ENCODE measurements at places on chromosomes 1 and 21.
A peak's percentile ranks its signal among the peaks of the same experiment; 100 is the strongest.

- no peak for DNase-seq
Observed at GRCh38 chr1:177779166-177779965, 190.5 kb downstream of the SEC16B start.

DNA sequence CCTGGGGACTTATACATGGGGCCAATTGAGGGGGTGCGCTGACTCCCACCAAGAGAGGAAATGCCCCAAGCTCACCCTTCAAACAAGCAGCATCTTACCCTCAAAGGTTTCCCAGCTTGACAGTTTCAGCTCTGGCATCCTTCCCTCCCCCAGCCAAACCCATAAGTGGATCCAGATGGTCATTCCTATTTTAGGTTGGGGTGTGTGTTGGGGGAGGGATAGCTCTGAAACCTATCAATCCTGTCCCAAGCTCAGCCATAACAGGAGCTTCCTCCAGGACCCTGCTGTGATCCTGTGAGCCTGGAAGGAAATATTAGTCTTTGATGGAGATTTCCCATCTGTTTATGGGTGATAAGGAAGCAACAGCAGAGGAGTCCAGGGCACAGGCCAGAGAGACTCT is 3.4 kb upstream of the TMEM222 start:
- no peak for DNase-seq

GRCh38 chr1:1433804-1434130 is 1.7 kb upstream of the VWA1 start:
- DNase-seq, result no peak

- DNase-seq, result no peak
Observed at GRCh38 chr1:228438266-228438665, 21.6 kb upstream of the TRIM17 start.

GRCh38 chr1:12197483-12197880 is 30.7 kb downstream of the TNFRSF1B start:
- no peak for DNase-seq

DNA sequence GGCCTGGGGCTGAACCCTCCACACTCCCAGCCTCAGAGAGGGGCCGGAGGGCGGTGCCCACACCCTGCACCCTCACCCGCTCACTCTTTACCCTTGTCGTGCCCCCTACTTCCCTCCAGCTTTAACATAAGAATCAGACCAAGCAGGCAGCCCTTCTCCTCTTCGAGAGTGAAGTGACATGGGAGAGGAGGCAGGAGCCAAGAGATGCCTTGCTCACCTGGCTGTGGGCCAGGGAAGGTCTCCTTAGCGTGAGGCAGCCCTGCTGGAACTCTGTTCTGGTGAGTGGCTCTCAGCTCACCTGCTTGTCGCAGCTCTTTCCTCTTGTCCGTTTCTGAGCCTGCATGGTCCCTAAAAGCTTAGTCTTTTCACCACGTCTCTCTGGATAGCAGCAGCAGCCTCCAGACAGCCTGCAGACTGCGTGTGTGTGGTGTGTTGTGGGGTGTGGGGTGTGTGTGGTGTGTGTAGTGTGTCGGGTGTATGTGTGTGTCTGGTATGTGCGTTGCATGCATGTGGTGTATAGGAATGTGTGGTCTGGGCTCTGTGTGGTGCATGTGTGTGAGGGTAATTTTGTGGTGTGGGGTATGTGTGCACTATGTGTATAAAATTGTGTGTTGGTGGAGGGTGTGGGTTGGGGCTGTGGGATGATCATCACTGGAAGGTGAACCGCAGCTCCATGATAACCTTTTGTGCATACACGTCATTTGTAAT is 86.7 kb downstream of the CCDC185 start:
- DNase-seq, result no peak

GRCh38 chr1:207648334-207649209 is 3.6 kb downstream of the CR1L start:
- no peak for DNase-seq

DNA sequence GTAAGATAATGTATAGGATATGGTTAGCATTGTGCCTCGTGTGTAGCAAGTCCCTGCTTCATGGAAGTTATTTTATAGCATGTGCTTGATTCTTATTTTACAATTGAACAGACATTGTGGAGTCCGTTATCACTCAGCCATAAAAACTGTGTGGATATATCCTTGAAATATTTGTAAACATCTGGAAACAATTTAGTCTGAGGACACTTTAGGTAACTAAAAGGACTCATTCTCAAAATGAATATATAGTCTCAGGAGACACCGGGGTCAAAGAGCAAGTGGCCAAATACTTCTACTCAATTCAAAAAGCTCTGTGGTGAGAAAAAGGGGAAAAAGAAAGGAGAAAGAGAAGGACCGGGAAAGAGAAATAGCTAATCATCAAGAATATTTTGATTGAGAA is 23.7 kb downstream of the PRRX1 start:
- no peak for DNase-seq

- no peak for DNase-seq
Observed at GRCh38 chr1:151371370-151372057, 991 bp downstream of the SELENBP1 start.

GRCh38 chr1:236425031-236425663 is 31.1 kb downstream of the EDARADD start:
- no peak for DNase-seq

DNA sequence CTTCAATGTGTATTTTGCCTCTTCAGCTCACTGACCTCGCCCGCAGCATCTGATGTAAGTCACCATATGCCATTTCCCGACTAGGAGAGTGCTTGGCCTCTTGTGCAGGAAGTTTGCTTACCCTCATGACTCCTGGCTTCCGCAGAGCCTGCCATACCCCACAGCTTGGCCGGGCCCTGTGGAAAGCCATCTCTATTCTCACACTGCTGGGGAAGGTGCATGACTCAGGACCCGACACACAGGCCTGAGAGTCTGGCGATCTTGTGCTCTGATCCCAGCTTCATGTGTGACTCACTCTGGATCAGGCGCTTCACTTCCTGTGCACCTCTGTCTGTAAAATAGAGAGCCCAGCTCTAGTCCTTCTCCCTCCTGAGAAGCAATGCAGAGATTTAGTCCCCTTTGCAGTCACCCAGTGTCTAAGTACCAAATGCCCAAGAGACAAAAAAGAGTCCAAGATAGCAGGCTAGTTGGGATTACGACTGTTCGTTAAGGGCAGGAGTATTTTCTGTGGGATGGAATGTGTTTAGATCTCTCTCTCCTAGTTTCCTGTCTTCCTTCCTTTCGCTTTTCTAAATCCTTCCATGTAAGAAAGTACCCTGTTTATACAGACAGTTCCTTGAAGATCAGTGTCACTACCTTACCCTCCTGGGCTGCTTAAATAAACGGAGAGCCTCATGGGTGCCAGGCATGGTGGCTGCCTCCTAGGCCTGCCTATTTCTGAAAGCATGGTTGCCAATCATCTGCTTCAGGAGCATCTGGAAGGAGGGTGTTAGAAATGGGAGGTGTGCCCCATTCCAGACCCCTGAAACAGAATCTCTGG is 62.8 kb upstream of the KIF26B start:
- no peak for DNase-seq

GRCh38 chr1:64838486-64838885 is 93.6 kb downstream of the RAVER2 start:
- DNase-seq, result no peak

- no peak for DNase-seq
Observed at GRCh38 chr1:96090134-96090533, 631.5 kb upstream of the PTBP2 start.

DNA sequence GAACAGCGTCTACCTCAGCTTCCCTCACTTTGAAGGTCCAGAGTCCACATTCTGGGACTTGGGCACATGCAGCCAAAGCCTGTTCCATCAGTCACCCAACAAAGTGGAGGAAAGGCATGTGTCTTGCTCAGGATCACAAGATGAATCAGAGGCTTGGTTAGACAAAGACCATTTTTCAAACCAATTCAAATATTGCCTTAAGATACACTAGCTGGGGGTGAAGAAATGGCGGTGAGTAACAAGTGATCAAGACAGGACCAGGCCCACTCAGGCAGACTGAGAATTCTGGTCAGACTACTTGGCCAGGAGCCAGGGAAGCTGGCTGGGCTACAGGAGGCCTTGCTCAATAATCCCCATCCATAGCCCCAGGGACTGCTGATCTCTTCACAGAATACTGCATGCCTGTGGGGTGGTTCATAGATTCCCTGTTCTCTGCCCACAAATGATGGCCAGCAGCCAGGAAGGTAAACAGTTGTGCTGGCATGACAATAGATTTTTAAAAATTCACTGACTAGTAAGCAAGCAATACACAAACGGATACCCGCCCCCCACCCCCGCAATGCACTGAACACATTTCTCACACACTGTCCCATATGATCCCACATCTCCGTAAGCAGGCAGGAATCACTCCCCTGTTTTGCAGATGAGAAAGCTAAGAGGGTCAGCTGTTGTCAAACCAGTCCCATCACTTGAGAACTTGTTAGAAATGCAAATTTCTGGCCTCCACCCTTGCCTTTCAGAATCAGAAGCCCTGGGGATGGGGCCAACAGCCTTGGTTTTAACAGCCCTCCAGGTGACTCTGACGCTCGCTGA is 27.2 kb downstream of the ERI3 start:
- peak; percentile 8 for DNase-seq

DNA sequence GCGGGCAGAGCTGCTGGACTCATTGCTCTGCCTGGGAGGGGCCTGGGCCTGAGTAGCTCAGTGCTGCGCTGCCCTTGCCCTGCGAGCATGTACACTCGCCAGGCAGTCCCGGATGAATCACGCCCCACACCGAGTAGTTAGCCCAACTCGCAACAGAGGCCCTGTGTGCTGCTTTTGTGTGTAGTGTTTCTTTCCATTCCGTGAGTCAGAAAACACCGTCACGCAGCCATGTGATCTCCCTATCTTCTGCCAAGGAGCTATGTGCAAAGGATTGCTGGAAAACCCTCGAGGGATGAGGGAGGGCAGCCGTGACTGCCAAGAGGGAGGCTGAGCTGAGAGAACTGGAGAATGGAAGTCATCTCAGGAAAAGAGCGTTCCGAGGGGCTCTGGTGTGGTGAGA is 37.3 kb downstream of the NENF start:
- no peak for DNase-seq

DNA sequence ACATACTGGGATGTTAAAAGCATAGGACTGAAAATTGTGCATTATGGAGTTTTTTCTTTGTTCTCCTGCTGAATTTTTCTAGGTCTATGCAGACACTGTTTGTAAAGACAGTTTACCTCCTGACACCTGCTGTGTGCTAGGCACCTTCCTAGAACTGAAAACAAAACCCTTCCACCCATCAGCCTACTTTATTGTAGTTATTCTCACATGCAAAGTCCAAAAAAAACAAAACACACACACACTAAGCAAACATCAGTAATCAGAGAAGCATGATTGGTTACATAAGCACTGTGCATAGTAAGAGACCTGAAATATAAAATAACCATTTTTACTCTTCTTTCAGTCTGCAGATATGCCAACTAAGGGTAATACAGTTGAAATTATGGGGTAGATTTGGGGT is 195.1 kb downstream of the CRB1 start:
- no peak for DNase-seq

DNA sequence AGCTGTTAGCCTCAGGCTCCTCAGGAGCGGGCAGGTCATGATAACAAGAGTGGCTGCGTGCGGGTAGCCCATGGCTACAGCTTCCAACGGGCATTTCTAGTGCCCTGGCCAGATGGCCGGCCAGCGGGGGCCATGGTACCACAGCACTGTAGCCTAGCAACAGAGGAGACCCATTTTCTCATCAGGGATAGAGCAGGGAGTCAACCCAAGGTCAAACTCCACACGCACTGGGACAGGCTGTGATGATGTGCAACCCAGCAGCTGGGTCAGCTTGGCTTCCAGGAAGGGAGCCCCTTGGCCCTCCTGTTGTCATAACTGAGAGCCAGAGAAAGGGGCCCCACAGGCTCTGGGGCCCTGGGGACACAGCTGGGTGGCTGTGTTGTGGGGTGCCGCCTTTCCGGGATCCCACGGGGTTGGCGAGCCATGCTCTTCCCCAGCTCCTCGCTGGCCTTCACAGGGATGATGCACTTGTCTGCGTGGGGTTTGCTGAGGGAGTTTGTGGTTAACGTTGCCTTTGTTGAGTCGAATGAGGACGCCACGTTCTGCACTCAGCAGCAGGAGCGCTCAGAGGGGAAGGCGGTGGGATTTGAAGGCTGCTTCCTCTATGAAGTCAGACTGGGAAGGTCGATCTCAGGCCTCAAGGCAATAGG is 46.3 kb downstream of the COL18A1 start:
- no peak for DNase-seq

DNA sequence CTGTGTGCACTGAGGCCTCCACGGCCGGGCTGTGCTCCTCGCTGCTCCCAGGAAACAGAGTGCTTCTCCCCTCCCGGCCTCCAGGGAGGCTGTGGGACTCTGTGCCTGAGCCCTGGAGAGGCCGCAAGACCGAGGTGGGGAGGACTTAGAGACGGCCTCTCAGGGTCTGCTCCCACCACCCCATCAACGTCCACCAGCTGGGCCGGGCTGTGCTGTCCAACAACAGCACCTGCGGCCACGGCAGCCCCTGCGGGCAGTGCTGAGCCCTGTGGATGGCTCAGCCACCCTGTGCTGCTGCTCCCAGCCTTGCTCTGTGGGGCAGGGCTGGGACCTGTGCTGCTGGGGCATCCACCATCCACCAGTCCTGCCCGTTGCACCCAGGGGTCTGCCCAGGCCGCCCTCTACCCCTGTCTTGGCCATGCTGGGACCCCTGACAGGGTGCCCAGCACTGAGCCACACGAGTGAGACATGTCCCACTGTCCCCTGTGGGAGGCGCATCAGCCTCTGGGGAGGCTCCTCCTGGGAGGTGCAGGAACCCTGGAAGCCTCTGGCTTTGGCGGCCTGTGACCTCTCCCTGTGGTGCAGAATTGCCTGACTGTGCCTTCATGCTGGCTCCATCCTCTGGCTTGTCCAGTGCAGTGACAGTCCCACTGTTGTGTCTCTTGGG is 31.2 kb upstream of the LRRC3 start:
- no peak for DNase-seq

DNA sequence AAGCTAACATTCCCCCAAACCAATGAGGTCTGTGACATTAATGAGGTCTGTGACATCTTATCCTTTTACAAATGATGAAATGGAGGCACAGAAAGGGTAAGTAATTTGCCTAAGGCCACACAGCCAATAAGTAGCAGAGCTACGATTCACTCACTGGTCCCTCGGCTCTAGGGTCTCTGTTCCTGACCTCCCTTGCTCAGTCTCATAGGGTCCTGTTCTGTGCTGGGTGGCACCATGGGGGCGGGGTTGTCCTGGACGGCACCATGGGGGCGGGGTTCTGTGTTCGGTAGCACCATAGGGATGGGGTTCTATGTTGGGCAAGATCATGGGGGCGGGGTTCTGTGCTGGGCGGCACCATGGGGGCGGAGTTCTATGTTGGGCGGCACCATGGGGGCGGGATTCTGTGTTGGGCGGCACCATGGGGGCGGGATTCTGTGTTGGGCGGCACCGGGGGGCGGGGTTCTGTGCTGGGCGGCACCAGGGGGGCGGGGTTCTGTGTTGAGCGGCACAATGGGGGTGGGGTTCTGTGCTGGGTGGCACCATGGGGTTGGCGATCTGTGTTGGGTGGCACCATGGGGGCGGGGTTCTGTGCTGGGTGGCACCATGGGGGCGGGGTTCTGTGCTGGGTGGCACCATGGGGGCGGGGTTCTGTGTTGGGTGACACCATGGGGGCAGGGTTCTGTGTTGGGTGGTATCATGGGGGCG is 55.6 kb downstream of the CLSTN1 start:
- no peak for DNase-seq

GRCh38 chr1:109214695-109215623 is 1.2 kb downstream of the SARS1 start:
- no peak for DNase-seq

GRCh38 chr1:228367798-228368791 is 38.5 kb downstream of the TRIM11 start:
- no peak for DNase-seq

Measured in esophagus squamous epithelium (tissue), 5 donors.